Activated CD4-positive, alpha-beta memory T cell treated with anti-CD3 and anti-CD28 coated beads, Interleukin-2, amount 10 ng/mL, durations not matched to agents 7 days and 5 days (primary cell): ENCODE measurements at places on chromosomes 7 and 10.

- no peak for DNase-seq
Measured at GRCh38 chr7:90262438-90262837, 17.5 kb downstream of the CFAP69 start.

- no peak for DNase-seq
Measured at GRCh38 chr10:112376396-112376790, 2.5 kb downstream of the ACSL5 start.

DNA sequence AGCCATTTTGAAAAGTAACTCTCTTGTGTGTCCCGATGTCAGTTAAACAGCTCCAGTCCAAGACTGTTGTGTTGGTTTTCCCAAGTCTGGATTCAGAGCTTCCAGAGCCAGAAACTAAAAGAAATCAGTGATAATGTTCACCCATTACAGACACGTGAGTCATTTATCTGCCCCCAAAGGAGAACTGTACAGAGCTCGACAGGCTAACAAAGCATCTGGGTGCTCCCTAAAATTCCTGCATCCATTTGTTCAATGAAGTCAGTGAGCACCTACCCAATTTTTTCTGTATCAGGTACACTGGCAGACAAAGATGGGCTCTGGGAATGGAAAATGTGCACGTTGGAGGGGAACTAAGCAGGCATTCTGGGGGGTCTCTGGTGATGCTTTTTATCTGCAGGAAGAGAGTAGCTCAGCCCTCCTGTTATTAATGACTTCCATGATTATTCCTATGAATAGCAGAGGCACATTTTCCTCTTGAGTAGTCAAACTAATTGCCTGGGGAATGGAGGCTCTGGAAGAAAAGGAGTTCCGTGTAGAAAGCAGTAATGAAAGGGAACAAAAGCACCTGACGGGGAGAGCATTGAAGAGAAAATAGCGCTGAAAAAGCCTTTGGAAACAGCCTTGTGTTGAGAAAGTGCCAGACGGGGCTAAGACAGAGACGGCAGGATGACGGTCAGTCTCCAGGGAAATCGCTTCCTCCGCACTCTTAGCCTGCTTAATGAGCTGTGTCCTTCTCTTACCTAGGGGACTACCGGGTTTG is 75.3 kb downstream of the GAD2 start:
- no peak for DNase-seq

DNA sequence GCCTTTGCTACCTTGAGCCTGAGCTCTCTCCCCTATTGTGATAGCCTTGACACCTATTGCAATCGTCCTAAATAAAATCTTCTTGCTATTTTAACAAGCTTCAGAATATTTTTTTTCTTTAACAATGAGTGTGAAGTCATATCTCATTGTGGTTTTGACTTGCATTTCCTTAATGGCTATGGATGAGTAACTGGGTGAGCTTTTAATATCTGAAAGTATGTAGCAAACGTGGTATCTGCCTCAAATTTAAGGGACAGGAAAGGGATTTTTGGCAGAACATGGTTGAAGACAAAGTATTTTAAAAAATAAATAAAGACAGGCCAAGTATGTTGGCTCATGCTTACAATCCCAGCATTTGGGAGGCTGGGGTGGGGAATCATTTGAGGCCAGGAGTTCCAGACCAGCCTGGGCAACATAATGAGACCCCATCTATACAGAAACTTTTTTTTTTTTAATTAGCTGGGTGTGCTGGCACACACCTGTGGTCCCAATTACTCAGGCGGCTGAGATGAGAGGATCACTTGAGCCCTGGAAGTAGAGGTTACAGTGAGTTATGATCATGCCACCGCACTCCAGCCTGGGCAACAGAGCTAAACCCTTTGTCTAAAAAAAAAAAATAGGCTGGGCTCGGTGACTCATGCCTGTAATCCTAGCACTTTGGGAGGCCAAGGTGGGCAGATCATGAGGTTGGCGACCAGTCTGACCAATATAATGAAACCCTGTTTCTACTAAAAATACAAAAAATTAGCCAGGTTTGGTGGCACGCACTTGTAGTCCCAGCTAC is 319.3 kb upstream of the NRP1 start:
- DNase-seq, result no peak

- DNase-seq, result no peak
Measured at GRCh38 chr7:55086413-55087201, 67.8 kb downstream of the EGFR start.

DNA sequence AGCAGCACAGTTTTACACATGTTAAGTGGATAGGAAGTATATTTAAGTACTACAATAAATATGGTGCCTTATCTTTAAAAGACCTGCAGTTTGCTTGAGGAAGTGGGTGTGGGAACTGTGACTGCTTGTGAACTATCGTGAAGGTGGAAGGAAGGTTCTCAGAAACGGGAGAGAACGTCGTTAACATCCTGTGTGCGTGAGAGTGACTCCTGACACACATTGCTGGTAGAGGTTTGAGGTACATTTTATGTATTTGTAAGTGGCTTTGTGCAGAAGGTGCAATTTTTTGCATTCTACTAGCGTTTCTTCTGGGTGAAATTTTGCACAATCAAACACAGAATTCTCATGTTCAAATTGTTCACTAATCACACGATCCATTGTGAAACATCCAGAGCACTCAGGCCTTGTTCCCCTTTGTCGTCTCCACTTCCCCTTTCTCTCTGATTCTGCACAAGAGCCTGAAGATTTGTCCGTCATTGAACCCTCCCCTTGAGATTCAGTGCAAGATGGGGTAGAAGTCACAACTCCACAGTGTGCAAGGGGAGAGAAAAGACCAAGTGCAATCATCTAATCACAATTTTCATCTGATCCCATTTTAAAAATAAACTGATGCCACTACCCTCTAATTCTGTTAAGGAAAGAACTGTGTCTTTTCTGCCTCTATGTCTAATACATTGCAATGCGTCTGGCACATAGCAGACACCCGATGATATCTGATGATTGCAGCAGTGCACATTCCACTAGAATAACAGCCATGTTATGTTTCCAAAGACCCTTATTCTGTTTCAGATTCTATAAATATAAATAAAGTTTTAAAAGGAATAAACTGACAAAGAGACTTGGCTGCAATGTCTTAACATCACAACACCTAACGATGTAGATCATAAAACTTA is 279.9 kb downstream of the NEBL start:
- no peak for DNase-seq

- DNase-seq, result no peak
Measured at GRCh38 chr7:117656806-117657205, 177.0 kb downstream of the CFTR start.

DNA sequence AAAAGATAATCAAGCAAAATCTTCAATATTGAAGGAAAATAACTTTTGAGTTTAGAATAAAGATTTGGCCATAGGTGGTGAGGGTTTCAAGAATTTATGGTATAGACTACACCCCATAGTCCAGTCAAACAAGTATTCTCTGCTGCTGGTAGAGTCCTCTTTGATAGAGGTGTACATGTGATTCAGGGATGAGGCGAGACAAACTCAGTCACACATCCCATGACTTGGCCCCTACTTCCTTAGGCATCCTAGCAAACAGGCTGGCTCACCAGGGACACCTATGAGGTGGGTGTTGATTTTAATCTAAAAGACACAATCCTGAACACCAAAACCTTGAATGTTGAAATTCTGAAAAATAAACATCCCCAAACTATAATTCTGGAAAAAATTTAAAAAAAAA is 78.1 kb upstream of the SLC25A13 start:
- no peak for DNase-seq

GRCh38 chr7:102064361-102065025 is 222.2 kb upstream of the SH2B2 start:
- DNase-seq, result no peak

- no peak for DNase-seq
Measured at GRCh38 chr7:95794917-95795515, 22.7 kb downstream of the DYNC1I1 start.

GRCh38 chr10:15293862-15294842 is 76.9 kb downstream of the FAM171A1 start:
- no peak for DNase-seq

GRCh38 chr10:62083412-62084267 is 182.1 kb downstream of the ARID5B start:
- DNase-seq, result no peak

DNA sequence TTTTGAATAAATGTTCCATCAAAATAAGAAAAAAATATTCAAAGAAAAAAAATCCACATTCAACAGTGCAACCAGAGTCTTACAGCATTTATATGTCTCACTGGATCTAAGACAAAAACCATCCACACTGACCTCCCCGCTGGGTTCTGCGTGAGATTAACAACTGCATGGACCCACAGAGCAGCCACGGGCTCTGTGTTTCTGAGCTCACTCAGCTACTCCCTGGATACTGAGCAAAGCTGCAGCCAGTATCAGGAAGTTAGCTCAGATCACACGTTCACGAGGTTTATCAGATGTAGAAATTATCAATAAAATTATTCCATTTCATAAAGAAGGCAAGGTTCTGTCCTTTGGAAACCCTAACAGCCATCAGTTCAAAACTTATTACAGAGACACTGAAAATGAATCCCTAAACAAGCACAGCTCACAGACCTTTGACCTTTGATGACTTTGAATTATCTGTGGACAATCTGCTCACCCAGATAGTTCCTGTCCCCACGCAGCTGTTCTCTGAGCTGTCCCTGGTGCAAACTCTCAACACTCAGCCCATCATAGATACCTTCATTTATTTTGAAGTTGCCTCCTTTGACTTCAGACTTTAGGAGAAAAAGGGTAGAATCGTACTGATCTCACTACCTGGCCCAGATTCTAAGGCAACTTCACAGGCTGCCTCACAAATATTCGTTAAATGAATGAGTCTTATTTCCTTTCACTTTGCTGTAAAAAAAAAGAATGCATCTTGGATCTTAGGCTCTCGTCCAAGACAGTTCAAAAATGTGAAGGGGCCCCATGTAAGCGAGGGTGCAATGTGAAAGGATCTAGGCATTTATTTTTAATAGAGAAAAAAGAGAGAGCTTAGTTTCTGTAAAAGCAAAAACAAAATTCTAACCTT is 67.7 kb upstream of the SVIL start:
- DNase-seq, result no peak

DNA sequence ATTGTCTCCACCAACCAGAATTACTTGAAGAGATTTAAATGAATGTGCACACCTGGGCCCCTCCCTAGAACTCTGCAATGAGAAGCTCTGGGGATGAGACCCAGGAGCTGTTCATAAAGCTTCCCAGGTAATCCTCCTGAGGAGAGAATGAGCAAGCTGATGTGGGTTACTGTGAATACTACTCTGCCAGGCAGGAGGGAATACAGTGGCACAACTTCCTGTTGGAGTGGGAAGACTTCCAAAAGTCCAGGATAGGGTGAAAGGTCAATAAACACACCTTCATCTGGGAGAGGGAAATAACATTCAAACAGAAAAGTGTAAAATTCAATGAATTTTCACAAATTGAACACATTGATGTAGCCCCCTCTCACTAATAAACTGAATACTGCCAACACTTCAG is 351.4 kb downstream of the ABCA13 start:
- DNase-seq, result no peak

DNA sequence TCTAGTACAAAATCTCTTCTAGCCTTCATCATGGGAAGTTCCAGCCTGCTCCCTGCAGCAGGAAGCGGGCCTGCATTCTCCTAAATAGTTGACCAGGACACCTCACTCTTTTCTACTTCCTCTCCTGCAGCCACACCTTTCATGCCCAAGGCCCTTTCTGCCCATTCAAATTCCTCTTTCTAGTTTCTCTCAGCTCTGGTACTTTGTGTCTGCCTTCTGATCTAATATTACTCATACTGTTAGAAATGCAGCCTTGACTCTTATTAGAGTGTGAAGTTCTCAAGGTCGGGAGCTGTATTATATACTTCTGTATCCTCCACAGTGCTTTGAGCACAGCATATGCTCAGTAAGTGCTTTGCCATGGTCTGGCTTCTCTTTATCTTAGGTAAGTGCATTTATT is 103.1 kb downstream of the PRKCQ start:
- no peak for DNase-seq

GRCh38 chr7:142443216-142444010 is 185.6 kb upstream of the PRSS58 start:
- no peak for DNase-seq

GRCh38 chr10:73791871-73792400 is 6.5 kb downstream of the ZSWIM8 start:
- no peak for DNase-seq
